ENCODE measurements at places on chromosomes 6 and 20.
A peak's percentile ranks its signal among the peaks of the same experiment; 100 is the strongest.

GRCh38 chr6:44548319-44548718 lies 160.8 kb downstream of the CDC5L start:
- no peak for DNase-seq

- DNase-seq = no peak
These were observed 6.1 kb downstream of the SLC29A1 start for GRCh38 chr6:44229376-44230033.

DNA sequence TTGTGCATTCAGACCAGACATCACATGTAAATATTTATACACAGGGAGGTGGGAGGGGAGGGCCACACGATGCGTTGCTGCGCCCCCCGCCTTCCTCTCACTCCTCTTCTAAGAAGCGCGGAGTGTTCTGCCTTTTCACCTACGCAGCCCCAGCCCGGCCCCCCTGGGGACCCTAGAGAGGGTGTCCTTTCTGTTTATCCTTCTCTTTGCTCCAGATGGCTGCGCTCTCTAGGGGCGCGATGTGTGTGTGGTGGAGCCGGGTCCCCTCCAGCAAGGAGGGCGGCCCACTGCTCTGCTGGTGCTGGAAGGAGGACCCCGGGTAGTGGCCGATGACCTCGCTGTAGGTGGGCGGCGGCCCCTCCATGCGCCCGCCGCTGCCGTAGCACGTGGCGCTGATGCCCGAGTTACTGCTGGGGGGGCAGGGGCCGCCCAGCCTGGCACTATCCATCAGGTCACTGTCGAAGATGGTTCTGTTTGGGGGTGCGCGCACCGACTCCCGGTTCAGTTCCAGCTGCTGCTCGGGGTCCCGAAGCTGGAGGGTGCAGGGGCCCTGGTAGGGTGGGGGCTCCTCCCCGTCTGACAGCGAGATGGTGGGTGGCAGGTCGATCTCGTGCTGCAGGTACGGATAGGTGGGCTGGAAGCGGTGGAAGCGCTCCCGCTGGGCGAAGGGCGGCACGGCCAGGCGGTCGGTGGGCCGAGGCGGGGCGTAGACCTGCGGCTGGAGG lies 31.8 kb upstream of the ZBP1 start:
- DNase-seq = no peak

- no peak for DNase-seq
These were observed 76.5 kb downstream of the EYA4 start for GRCh38 chr6:133317704-133318103.

GRCh38 chr6:39228111-39228971 lies 934 bp downstream of the KCNK5 start:
- DNase-seq = no peak

DNA sequence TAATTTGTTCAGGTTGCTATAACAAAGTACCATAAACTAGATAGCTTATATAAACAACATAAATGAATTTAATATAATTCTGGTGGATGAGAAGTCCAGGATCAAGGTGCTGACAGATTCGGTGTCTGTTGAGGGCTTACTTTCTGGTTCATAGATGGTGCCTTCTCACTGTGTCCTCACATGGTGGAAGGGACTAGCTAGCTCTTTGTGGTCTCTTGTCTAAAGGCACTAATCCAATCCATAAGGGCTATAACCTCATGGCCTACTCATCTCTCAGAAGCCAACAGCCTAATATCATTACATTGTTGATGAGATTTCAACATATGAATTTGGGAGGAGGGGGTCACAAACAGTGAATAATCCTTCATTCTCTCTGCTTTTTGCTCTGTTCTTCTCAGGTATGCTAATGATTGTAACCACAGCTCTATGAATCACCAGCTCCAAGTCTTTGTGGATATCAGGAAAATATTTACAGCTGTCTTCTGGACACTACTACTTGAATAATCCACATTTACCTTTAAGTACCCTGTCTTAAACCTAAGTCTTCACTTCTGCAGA lies 122.3 kb downstream of the NKAIN2 start:
- DNase-seq = no peak

DNA sequence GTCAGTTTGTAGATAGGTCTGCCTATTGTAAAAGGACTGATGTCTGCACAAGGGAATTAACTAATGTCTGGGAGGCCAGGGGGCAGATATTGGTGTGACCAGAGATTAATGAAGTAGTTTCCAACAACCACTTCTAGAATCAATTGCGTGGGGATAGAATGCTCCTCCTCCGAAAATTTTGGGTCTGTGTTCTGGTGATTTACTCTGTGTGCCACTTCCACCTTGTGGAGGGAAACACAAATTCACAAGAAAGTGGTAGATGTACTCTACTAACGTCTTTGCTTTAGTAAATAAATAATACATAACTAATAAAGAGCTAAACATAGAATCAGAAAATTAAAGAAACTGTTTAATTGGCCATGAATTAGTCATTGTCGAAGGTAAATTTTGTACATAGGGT lies 25.5 kb downstream of the TMEM14A start:
- no peak for DNase-seq

GRCh38 chr6:39073471-39074355 lies 25.1 kb downstream of the GLP1R start:
- DNase-seq = no peak

DNA sequence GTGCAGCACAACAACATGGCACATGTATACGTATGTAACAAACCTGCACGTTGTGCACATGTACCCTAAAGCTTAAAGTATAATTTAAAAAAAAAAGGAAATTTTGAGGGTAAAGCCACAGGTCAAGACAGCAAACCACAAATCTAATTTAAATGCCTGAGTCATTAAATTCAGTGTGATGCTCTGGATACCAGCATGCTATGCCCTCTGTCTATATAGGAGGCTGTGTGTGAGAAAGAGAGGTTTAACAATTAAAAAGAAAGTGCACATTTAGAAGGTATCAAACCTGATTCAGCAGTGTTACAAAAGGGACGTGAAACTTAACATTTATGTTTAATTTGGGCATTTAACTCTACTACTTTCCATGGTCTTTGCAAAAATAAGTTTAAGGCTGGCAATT lies 276.3 kb downstream of the ADGRB3 start:
- DNase-seq = no peak

- DNase-seq = no peak
These were observed 177.7 kb downstream of the DLL1 start for GRCh38 chr6:170113141-170113540.

GRCh38 chr20:50405235-50405914 lies 104.8 kb upstream of the PTPN1 start:
- DNase-seq = no peak

DNA sequence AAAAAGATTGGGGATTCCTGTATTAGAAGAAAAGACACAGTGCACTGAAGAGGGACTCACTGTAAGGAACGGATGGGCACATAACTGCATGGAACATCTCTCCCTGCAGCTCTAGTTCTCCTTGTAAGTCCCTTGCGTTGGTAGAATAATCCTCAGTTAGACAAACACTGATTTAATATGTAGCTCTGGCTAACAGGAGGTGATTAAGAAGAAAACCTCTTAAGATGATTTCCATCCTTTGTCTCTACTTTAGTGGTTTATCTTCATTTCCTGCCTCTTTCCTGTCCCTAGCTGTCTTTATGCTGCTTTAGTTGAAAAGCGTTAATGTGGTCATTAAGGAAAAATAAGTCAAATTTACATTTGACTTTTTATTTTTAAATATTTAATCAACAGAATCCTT lies 86.6 kb downstream of the SLC16A10 start:
- no peak for DNase-seq

GRCh38 chr6:36345681-36346466 lies 9.2 kb upstream of the BNIP5 start:
- DNase-seq = no peak

DNA sequence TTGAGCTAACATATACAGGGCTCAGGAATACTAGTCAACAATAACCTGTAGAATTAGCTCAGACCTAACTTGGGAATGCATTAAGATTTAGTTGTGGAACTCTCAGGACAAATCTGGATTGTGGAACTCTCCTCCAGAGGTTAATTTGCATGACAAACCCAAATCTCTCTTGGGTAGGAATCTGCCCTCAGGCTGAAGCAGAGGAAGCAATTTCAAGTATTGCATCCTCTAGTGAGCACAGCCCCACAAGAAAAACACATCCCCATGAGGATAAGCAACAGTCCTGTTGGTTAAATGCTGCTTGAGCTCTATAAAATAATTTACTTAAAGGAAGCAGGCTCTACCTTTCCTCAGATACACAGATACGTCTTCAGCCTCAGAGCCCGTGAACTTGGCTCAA lies 170.9 kb upstream of the STXBP5 start:
- peak; percentile 18 for DNase-seq

DNA sequence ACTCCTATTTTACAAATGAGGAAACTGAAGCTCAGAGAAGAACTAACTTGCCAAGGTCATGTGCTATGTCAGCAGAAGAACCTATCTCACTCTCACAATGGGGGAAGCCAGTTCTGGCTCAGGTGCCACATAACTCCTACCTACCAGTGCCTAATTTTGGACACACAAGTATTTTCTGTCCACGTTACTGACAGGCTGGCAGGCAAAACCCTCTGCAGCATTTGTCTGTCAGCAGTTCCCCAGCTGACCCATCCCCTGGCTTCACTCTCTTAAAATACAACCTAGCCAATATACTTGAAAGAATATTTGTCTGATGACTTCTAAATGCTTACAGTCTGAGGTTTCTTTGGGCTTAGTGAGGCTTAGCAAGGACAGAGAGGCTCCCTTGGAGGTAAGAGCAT lies 15.5 kb downstream of the GSS start:
- peak; percentile 12 for DNase-seq

DNA sequence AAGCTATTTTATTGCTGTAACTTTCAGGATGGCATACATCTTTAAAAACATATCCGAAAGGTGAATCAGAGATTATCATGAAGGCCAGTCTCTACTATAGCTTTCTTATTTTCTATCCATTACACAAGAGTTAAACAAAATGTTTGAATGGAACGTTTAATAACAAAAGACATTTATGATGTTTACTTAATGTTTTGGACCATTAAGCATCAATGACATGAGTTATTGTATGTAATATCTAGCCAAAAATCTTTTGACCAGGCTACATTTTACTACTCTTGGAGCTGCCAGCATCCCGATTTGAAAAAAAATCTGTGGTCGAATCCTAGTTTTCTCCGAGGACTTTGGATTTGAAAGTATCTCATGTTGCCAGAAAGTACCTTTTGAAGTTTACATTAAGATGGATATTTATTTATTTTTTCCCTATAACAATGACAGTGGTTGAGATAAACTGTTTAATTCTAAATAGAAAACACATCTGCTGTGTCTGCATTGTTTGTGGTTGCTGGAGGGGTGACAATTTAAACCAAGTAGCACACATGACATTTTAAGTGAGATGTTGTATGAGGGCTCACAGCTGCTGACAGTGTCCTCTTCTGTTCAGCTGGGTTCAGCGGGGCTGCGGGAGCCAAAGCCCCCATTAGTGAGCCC lies 293.7 kb upstream of the TCF21 start:
- peak; percentile 58 for DNase-seq
